ENCODE measurements at places on chromosomes 6 and 20.
A peak's percentile ranks its signal among the peaks of the same experiment; 100 is the strongest.

DNA sequence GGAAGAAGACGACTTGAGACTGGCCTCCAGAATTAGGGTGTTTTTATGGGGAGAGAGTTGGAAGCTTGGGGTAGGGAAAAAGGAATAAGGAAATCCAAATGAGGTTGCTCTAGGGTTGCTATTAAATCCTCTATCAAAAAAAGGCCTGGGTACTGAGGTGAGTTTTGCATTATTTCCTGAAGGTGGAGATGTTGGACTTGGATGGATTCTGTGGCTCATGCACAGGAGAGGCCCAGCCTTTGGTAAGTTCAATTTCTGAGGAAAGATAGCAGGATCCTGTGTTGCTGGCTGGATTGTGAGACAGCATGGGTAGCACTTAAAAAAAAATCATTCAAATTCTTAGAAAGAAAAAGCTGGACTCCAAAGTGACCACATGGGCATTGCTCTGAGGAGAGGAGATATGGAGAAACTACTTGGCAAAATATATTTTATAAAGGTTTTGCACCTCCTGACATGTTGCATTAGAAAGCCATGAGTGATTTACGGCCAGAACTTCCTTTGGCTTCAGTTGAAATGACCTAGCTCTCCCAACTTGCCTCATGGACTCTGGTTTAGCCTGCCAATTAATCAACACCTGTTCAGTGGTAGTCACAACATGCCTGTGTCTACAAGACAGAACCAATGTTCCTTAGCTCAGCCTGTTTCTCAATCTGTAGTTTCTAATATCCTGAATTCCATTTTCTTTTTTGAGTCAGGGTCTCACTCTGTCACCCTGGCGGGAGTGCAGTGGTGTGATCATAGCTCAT lies 152.1 kb upstream of the RALGAPA2 start:
- peak; percentile 45 for DNase-seq

- DNase-seq = no peak
These were observed 21.8 kb downstream of the TMEM14B start for GRCh38 chr6:10769419-10769818.

GRCh38 chr20:29325304-29325640 lies 1932.2 kb upstream of the DEFB115 start:
- DNase-seq = no peak

DNA sequence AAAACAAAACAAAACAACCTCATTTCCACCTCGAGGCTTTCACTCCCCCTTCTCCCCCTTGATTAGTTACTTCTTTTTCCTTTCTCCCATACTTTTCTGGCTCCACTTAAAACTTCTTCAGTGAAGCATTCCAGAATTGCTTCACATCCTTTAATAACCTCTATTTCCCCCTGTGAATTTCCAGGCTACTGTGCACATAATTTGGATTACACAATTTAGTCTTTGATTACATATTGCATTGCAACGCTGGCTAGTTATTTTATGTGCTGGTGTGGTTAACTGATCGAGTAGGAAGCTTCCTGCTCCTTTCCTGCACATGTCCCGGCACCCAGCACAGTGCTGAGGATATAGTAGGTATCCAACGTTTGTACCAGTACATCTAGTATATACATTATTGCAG lies 28.1 kb upstream of the EEF1E1 start:
- no peak for DNase-seq

- DNase-seq = no peak
These were observed 423 bp downstream of the PACRG start for GRCh38 chr6:162728197-162728596.

GRCh38 chr20:20594171-20594530 lies 118.3 kb downstream of the RALGAPA2 start:
- DNase-seq = no peak

DNA sequence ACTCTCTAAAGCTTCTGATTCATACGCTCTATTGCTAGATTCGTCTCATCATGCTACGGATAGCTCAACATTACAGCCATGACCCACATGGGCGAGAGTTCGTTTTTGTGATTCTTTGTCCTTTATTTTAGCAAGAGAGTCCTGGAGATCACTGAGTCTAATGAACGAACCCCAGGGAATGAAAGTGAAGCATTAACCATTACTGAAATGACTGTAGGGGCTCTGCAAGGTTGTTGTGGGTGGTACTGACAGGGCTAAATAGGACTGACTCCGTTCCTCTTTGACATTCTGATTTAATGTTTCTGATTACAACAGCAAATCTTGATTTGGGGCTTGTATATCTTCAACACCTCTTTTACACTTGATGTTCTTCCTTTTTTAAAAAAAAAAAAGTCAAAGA lies 13.7 kb upstream of the RTF2 start:
- no peak for DNase-seq

GRCh38 chr6:132962936-132963868 lies 148.8 kb downstream of the RPS12 start:
- peak; percentile 23 for DNase-seq

GRCh38 chr6:76862936-76863335 lies 600.4 kb downstream of the HTR1B start:
- no peak for DNase-seq

GRCh38 chr6:116248577-116248976 lies 5.3 kb downstream of the TSPYL4 start:
- no peak for DNase-seq

DNA sequence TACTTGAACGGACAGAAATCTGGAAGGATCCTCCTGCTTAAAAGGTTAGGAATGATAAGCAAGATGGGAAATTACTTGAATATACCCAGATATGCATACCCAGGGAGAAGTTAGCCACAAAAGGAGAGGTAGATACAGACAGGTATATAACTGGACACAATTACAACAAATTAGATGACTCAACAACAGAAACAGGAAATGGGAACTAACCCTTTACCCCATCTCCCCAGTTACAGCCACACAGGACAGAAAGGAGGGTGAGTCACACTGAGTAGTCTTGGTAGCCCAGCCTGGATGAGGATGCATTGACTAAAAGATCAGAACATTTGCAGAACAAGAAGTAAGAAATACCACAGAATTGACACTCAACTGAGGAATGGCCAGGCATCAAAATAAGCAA lies 61.2 kb downstream of the C6orf52 start:
- no peak for DNase-seq

DNA sequence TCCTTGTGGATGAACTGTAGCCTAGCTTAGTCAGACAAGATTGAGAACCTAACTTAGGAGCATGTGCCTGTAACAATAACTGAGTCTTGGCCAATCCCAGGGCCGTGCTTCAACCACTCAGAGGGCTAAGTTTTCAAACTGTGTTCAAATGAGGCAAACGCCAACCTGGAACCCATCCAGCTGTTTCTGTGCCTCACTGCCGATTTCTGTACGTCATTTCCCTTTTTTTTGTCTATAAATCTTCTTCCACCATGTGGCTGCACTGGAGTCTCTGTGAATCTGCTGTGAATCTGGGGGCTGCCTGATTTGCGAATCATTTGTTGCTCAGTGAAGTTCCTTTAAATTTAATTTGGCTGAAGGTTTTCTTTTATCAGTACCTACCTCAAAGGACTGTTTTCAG lies 115.0 kb upstream of the CHD6 start:
- no peak for DNase-seq

GRCh38 chr20:24638591-24639548 lies 169.4 kb downstream of the SYNDIG1 start:
- no peak for DNase-seq

DNA sequence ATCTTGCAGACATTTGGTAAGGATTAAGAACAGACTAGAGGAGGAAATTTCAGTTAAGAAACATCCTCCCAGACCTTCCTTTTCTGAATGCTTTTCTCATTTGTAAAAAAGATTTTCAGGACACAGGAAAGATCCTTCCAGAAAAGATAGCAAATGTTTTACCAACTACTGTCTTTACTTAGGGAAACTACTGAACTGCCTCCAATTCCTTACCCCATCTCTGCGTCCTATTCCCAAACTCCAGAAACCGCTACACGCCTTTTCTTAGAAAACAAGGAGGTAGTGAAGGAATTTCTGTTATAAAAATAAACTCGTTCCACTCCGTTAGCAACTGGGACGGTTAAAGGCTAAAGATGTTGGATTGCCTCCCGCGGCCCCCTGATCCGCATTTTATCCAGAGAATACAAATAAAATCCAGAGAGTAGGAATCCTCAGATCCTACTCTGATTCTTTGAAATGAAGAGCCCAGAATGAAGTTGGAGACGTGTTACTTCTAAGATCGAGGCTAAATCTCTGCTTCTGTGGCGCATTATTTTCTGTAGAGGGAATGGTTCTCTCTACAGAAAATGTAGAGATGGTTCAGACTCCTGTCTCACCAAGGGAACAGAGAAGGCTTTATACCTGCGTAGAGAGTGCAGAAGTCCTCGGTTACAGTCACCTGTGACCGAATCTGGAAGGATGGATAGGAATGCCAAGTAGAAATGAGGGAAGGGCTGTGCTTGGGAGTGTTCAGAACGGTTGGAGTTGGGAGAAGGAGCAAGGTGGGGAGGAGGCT lies 133.0 kb downstream of the GPX5 start:
- no peak for DNase-seq

DNA sequence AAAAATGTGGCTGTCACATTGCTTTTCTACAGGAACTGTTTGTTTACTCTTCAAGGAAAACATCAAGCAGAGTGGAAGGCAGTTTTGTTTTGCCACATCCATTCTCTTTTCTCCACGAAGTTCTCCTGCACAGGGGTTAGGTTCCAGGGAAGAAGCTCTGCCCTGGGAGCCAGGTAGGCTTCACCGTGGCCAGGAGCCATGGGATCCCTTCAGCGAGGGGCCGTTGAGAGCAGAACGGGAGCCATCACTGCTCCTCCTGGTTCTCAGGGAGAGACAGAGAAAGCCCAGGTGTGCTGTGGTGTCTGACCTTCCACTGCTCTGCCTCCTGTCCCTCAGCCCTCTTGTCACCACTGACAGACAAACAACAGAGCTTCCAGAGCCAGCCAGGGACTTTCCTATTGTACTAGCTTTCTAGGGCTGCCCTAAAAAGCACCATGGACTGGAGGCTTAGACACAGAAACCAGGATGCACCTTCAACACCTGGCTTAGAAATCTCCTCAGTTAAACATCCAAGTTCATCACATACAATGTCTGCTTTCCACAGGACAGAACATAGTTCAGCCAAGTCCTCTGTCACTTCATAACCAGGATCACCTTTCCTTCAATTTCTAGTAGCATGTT lies 75.6 kb upstream of the SLC22A23 start:
- no peak for DNase-seq

GRCh38 chr20:47150403-47151152 lies 205.9 kb downstream of the ZMYND8 start:
- no peak for DNase-seq

DNA sequence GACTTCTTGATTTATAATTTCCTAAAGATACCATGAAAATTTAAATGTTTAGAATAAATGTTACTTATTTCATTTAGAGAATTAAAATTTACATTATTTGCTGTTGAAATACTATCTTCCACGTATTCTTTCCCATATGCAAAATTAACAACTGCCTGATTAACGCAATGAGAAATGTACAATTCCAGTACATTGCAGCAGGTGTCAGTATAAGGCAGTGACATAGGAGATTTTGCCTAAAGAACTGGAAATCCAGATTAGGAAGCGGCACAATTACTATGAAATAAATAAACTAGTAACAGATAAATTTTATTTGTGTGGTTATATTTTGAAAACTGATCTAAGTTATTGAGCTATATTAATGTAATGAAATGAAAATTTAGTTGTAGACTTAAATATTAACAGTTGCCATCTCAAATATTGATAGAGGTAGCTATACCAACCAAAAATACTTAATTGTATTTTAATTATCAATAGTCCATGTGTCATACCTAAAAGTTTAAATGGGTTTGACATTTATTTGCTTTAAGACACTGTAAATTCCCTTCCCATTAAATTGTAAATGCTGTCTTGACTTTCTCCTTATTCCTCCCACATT lies 300.2 kb downstream of the UTRN start:
- no peak for DNase-seq

DNA sequence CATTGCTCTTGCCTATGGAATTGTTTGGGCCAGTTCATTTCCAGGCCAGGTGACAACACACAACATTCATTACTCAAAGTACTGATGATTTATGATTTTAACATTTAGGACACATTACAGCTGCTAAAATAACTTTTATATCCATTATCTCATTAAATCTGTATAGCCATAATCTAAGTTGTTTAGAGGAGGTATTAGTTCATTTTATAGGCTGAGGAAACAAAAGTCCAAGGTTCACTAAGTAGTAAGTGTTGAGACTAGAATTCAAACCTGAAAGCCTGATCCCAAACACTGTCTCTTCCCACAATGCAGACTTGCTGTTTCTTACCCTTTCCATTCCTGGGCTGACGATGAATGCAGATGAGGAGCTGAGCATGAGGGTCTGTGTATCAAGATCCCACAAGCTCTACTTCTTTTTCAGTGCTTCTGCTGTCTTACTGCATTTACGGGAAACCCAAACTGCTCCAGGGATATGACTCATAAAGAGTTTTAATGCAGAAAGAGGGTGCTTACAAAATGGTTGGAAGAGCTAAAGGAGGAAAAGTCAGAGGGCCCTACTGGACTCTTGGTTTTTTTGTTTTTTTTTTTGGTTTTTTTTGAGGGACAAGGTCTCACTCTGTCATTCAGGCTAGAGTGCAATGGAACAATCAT lies 17.9 kb downstream of the TENT5A start:
- DNase-seq = no peak

- DNase-seq = no peak
These were observed 389.2 kb upstream of the FLRT3 start for GRCh38 chr20:14726591-14726990.

DNA sequence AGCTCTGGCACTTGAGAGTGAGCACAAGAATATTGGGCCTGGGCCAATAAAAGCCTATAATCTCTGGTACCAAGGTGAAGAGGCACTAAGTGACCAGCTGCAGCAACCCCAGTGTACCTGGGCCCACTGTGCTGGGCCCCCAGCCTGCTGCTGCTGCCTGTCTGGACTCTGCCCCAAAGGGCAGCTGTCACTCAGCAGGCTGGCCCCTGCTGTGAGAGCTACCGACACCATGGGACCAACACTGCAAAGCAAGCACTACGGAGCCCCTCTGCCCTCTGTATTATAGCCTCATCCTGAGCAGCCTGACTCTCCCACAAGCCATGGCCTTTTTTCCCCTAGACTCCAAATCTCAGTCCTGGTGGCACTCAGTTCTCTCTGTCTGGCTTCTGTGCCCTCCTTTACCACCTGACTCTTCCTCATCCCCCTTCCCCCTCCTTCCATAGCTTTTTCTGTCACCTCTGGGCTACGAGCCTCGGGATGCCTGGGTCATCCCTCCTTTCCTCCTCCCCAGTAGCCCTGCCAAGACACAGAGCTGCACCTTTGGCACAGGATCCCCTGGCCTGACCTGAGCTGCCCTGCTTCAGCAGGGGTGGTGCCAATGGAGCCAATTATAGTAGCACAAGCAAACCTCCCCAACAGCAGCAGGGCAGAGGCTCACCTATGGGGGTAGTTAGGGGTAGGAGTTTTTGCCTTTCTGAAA lies 14.2 kb downstream of the RRP36 start:
- DNase-seq = no peak

- no peak for DNase-seq
These were observed 24.6 kb downstream of the DAAM2 start for GRCh38 chr6:39816747-39817146.

- DNase-seq = no peak
These were observed 947.7 kb upstream of the MAP3K7 start for GRCh38 chr6:91534614-91535013.
